ENCODE measurements at places on chromosomes 5 and 9.

- DNase-seq = no peak
Measured at GRCh38 chr9:88224938-88225337, 86.7 kb upstream of the SPATA31C2 start.

DNA sequence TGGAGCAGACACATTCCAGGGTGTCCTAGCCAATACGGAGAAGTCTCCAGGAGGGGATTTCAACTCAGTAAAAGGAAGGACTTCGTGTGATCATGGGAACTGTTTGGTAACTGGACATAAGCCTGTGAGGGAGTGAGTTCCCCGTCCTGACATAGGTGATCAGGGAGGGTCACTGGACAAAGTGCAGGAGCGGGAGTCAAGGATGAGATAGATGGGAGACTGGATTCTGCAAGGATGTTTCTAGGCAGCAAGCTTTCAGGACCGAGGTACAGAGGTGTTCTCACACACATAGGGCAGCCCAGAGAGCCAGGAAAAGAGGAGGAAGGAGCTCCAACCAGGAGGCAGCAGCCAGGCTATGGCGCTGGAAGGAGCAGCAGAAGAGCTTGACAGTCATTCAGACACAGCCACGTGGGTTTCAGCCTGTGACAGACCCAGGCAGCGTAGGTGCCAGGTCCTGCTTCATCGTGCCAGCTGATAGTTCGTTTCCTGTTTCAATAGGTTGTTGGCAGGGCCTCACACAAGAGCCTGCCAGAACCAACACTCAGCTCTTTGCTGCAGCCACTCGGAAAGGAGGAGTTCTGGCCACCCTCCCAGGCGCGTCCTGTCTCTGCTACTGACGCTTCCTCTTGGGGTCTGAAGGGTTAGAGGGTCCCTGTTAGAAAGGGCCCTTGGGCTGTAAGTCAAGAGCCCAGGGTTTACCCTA lies 84.1 kb downstream of the AMBP start:
- DNase-seq = peak; percentile 78

DNA sequence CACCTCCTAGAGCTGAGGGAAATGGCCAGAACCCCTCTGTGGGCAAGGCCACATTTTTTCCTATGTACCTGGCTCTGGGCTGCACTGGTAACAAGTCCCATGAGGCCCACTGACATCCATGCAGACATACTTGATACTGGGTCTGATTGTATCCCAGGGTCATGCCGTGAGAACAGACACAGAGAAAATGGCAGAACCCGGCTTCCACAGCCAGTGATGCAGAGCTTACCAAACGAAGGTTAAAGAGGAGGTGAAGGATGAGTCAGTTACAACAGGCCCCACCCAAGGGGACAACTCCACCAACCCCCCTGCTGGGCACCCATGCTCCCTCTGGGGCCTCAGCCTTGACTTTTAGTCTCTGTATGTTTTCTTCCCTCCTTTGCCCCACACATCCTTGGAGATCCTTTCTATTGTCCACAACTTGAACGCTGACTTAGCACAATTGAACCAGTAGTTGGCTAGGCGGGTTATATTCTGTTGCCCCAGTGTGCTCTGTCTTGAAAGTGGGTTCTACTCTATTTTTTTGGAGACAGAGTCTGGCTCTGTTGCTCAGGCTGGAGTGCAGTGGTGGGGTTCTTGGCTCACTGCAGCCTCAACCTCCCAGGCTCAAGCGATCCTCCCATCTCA lies 93.5 kb downstream of the DAP start:
- no peak for DNase-seq

DNA sequence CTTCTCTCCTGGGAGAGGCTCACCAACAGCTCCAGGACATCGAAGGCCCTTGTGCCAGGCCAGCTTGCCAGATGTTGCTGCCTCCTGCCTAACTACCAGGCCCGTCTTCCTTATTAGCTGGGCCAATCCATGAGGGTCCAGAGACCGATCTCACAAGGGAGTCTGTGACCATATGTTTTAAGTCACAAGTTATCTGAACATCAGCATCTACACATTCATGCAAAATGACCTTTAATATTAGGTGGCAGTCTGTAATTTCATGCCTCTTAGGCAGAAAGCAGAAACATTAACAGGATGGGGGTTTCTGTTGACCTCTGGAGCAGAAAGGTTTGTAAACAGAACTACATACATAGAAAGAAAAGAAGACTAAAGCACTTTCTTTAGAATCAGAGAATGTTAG lies 75.1 kb upstream of the SLC25A51 start:
- DNase-seq = no peak

DNA sequence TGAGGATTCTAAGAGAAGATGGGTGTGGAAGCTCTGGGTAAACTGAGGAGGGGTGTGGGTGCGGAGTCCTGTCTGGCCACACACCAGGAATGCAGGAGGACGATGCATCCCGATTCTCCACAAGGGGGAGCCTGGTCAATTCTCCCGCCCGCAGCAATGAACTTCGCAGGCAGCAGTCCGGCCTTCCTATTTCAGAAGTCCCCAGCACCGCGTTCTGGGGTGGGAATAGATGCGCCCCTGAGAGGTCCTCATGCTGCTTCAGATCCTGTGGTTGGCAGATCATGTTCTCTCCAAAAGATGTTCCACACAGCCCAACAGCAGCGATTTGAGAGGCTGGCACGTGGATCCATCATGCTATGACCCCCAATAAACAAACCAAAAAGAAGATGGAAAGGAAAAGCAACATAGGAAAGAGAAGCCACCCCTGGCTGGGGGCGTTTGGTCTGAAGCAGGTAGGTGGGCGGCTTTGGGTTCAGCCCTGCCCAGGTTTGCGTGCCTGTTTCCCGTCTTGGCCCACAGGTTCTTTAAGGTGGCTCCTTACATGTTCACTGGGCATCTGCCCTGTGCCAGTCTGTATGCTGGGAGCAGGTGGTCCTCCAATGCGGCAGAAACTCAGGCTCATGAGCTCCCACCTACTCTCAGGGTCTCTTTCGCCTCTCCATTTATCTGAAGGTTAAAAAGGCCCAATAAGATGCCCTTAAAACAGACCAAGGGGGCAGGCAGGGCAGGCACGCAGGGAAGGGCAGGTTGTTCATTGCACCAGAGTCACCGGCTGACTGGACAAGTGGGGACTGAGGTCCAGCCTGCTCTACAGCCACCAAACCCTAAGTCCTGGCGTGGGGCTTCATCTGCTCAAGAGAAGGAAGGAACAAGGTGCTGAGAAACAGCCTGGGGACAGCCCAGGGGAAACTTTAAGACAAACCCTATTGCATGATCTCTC lies 171.6 kb downstream of the PAX5 start:
- peak; percentile 4 for DNase-seq

GRCh38 chr5:28648108-28648507 lies 1609.7 kb upstream of the CDH9 start:
- DNase-seq = no peak

DNA sequence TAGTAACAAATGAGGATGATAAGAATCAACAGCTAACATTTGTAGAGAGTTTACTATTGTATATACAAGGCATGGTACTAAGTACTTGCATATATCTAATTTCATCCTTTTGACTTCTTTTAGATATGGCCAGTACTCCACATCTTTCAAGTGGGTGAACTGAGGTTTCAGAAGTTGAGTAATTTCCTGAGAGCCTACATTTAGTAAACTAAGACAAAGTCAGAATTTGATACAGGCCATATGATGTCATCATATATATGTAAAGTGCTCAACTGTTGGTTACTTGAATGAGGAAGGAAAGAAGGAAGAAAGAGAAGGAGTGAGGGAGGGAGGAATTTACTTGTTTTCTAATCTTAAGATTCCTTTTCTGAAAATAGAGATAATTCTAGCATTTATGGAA lies 52.8 kb downstream of the GRIA1 start:
- no peak for DNase-seq

GRCh38 chr5:179478624-179479023 lies 71.7 kb upstream of the RUFY1 start:
- no peak for DNase-seq

DNA sequence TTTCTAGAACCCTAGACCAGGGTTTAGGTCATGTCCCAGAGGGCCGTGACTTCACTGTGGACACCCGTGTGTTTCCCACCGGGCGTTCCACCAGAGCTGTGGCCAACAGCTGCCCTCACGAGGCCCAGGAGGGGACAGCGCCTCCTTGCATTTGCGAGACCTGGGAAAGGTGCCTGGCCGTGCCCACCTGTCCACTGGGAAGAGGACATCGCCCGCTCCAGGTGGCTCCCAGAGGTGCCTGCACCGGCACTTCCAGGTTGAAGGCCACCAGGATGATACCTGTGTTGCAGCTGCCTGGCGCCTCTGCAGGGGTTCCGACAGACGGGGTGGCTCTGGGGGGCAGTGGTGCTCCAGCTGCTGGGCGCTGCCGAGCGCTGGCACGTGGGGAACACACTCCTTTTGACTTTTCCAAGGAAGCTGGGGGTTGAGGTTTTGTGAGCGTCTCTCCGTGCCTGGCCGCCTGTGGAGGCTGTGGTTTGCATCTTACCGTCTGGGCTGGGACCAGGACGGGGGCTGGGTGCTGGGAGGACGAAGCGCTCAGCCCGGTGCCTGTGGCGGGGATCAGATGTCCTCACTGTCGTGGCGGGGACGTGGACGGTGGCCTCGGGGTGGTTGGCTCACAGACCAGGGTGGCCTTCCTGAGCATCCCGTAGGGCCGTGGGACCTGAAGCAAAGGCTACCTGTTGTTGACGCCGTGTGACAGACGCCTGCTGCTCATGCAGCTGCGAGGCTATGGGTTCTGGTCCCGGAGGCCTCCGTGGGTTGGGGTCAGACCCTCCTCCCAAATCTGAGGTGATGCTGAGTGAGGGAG lies 19.2 kb downstream of the NKD2 start:
- DNase-seq = no peak

- no peak for DNase-seq
Measured at GRCh38 chr5:172321593-172321992, 38.0 kb upstream of the UBTD2 start.

- no peak for DNase-seq
Measured at GRCh38 chr5:119879446-119879845, 250.1 kb downstream of the FAM170A start.

DNA sequence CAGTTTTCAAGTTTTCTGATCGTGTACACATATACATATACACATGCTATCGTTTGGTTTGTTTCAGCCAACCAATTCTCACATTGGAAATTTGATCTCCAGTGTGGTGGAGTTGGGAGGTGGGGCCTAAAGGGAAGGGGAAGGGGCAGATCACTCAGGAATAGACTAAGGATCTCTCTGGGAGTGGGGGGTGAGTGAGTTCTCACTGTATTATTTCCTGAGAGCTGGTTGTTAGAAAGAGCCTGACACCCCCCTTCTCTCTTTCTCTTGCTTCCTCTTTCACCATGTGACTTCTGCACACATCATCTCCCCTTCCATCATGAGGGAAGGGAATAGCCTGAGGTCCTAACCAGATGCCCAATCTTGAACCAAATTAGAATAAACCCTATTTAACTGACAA lies 551.7 kb downstream of the MAT2B start:
- no peak for DNase-seq

GRCh38 chr5:80620211-80620610 lies 34.2 kb upstream of the MSH3 start:
- DNase-seq = no peak

DNA sequence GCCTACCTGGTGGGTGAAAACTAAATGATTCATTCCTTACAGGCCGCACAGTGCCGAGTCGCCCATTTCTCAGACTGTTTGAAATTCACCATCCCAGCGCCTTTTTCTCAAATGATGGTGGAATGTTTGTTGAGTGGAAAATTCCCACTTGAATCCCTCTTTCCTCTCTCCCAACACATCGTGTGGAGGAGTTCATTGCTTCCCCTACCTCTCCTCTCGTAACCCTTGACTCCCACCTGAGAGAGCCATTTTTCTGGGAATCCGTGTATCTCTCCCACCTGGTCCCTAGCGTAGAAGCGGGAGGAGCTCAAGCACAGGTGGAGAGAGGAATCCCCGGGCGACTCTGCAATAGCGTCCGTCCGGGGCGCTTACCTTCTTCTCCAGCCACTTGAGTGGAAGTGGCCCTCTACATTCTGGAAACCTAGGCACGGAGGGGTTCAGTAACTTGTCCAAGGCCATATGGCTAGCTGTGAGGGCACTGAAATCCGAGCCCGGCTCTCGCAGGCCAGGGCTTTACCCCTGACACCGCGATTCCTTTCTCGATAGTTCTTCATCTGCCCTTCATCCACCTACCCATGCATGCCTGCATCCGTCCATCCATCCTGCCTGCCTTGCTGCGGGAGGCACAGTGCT lies 683 bp downstream of the OSMR start:
- DNase-seq = no peak

DNA sequence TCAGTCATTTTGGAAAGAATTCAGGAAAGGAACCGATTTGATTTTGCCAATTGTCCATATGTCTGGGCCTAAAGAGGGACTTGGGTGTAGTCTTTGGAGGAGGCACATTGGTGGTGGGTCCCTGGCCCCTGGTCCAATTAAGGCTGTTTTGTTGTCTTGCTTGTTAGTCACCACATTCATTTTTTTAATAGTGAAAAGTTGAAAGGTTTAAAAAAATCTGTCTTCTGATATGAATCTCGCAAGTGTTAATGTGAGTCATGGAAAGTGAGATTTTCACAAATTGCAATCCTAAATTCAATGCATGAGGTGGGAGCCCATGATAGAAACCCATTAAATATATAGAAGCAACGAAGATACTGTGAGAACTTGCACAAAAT lies 165.9 kb upstream of the OTULINL start:
- no peak for DNase-seq

DNA sequence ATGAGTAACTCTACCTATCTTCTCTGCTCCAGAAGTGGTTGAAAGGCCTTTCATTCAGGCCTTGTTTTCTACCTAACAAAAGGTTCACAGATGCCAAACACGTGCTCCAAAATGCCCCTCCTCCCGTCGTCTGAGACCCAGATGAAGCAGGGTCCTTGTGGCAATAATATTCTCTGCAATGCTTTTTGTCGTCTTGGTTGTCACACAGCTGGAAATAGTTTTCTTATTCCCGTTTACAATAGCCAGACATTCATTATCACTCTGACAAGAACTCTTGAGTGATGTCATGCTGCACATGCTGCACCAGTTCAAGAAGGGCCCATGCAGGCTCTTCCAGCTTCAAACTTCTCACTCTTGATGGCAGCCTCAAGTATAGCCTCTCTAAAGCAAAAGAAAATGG lies 7.8 kb downstream of the LPAR1 start:
- no peak for DNase-seq

DNA sequence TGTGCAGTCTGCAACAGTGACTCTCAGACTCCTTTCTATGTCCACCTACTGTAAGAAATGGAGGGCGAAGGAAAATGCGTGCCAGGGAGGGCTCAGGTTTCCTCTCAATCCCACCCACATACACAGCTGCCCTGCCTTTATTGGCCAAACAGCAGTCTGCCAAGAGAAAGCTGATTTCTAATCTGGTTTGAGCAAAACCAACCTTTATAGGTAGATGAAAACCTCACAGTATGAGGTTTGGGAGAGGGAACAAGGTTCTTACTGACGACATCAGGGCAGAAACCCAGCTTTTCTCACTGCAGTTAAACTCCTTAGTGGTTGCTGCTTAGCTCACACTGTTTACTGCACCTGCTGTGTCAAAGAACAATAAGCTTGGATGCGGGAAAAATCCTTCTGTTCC lies 152.3 kb upstream of the KLF9 start:
- no peak for DNase-seq

Measured in anterior cingulate cortex (tissue), 58 donors.